ENCODE measurements at places on chromosomes 4 and X. TPM values are rescaled to one million over a fixed set of nuclear protein-coding genes. Genes with fewer than 3 reads are reported as not detected.

The HSFX2 gene
- polyA plus RNA-seq: 1.3 TPM

DNA sequence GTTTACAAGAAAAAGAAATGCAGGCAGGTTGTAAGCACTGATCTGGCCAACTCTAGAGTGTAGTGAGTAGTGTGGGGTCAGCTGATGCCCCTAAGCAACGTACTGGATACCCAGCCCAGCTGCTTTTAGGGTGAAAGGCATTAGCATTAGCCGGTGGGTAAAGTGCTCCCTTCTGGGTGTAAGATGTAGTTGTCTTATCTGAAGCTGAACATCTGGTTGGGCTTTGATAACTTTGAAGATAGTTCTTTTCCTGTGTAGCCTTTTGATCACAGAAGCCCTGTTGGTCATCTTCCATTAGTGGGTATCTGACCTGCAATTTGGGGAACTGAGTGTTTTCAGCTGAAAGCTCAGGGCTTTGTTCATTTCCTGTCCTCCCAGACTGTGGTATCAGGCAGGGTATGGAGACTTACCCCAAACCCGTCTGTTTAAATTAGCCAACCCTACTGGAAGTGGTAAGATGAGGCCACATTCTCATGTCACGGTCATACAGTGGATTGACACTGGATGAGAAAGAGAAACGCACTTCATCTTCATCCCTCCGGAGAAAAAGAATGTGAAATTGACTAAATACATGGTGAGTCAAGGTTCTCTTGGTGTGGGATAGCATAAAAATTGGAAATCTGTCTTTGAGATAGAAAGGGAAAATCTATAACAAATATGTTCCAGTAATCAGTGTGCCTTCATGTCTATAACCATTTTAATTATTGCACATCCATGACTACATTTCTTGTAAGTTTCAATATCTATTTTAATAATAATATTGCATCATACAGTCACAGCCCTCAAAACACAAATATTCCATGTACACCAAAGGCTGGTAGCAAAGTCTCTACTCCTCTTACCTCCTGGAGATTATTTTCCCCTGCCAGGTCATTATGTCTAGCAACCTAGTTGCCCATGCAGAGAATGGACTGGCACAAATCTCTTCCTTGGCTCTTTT lies 8.7 kb downstream of the RHOH start:
- DNase-seq: no peak

The MUC7 gene
- polyA plus RNA-seq: not detected

GRCh38 chr4:79827283-79827682 lies 245.7 kb downstream of the ANTXR2 start:
- DNase-seq: no peak

GRCh38 chr4:188960411-188961093 lies 821.3 kb downstream of the TRIML1 start:
- no peak for DNase-seq

GRCh38 chr4:111957116-111957515 lies 188.1 kb upstream of the FAM241A start:
- no peak for DNase-seq

The SPANXN4 gene
- not detected for polyA plus RNA-seq

The SPANXA2 gene
- polyA plus RNA-seq: not detected

GRCh38 chr4:102717448-102718092 lies 43.2 kb downstream of the MANBA start:
- no peak for DNase-seq

The VSIG1 gene
- not detected for polyA plus RNA-seq

The TMEM47 gene
- polyA plus RNA-seq: 2.2 TPM

The TSC22D3 gene
- polyA plus RNA-seq: 61.5 TPM

DNA sequence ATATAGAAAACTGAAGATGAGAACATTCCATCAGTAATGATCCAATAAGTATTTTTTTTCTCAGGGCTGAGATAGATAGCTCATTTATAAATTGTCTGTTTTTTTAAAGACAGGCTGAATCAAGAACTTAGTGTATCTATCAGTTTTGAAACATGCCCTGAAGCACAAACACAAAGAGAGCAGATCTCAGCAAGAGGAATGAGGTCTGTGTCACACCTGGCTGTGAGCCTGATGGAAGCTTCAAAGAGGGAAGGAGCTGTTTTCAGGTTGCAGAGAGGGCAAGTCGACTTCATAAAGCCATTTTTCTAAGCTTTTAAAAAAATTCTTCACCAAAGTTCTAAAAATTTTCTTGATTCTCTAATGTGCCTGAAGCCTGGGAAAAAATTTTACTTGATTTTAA lies 434.9 kb downstream of the PDGFC start:
- no peak for DNase-seq

GRCh38 chr4:5192271-5192670 lies 141.0 kb downstream of the STK32B start:
- no peak for DNase-seq

DNA sequence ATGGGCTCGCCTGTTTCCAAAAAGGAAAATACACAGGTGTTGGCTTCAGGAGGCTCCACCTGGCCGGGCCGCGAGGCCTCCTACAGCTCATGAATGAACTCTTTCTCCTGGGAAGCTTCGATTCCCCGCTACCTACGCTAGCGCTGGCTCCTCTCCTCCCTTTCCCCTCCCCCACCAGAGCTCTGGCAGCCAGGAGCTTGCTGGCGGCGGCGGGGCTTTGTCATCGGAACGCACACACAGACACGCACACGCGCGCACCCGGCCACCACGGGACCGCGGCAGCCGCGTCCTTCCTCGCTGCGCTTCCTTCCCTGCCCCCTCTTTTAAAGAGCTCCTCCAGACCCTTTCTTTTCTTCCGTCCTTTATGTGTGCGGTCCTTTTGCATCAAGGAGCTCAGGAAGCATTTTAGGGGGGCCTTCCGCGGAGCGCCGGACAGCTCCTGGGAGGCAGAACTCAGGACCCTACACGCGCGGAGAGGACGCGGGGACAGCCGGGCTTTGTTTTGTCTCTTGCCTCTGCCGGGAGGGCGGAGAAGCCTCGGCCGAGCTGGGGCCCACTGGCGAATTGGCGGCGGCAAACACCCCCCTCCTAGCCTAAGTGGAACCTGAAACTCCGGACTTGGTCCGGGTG lies 70.2 kb upstream of the BCOR start:
- DNase-seq: no peak

The MFAP3L gene
- polyA plus RNA-seq: 0.76 TPM

GRCh38 chrX:25389266-25389665 lies 373.5 kb upstream of the ARX start:
- DNase-seq: no peak

The CLDN34 gene
- 0.30 TPM for polyA plus RNA-seq

- DNase-seq: no peak
Measured at GRCh38 chr4:162016991-162017390, 146.8 kb downstream of the FSTL5 start.

The PDGFRA gene
- polyA plus RNA-seq: 3.5 TPM

DNA sequence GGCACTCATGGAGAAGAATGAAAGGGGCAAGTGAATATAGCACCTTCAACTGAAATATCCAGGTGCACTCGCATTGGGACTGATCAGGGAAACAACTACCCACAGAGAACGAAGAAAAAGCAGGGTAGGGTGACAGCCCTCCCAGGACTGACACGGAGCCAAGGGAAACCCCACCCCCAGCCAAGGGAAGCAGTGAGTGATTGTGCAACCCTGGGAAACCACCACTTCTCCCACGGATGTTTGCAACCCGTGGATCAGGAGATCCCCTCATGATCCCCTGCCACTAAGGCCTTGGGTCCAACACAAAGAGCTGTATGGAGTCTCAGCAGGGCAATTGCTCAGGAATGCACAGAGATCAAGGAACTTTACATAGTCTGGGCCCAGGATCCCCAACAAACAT lies 158.5 kb upstream of the HCCS start:
- no peak for DNase-seq

DNA sequence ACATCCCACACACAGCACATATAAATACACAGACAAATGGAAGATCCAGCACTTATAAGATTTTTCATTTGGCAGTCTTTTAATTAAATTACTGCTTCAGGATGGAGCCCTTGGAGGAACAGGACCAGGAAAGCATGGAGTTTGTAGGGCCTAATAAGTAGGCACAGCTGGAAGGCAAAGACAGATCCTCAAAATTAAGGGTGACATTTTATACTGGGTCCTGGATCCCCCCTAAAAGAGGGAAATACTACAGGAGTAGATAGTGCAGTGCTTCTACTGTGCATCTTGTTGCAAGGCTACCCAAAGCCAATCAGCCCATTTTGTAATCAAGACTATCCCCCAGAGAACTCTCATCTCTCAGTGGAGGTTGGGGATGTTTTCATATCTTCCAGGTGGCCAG lies 1860.7 kb upstream of the PCDH10 start:
- no peak for DNase-seq

DNA sequence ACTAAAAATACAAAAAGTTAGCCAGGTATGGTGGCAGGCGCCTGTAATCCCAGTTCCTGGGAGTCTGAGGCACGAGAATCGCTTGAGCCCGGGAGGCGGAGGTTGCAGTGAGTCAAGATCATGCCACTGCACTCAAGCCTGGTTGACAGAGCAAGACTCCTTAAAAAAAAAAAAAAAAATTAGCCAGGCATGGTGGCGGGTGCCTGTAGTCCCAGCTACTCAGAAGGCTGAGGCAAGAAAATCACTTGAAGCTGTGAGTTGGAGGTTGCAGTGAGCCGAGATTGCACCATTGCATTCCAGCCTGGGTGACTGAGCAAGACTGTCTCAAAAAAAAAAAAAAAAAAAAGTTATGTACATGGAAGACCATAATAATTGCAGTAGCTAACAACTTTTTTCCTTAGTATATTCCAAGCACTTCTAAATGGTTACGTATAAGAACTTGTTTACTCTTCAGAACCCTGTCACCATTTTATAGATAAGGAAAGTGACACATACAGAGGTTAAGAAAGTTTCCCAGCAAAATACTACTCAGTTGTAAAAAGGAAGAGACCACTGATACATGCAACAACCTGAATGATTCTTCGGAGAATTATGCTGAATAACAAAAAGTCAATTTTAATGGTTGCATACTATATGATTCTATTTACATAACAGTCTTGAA lies 24.5 kb downstream of the RUFY3 start:
- no peak for DNase-seq

The NRK gene
- polyA plus RNA-seq: 0.14 TPM

DNA sequence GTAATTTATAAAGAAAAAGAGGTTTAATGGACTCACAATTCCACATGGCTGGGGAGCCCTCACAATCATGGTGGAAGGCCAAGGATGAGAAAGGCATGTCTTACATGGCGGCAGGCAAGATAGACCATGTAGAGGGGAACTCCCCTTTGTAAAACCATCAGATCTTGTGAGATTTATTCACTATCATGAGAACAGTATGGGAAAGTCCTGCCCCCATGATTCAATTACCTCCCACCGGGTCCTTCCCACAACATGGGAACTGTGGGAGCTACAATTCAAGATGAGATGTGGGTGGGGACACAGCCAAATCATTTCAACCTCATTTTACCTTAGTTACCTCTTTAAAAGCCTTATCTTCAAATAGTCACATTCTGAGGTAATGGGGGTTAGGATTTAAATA lies 30.9 kb upstream of the ELOVL6 start:
- DNase-seq: no peak

The PPEF2 gene
- polyA plus RNA-seq: not detected

The TMSB15B gene
- 3.5 TPM for polyA plus RNA-seq

The ADH1C gene
- 37.6 TPM for polyA plus RNA-seq

- DNase-seq: no peak
Measured at GRCh38 chrX:110519501-110519900, 160.9 kb downstream of the RTL9 start.

The YY2 gene
- 0.85 TPM for polyA plus RNA-seq
